ENCODE measurements at places on chromosomes 4 and X.

DNA sequence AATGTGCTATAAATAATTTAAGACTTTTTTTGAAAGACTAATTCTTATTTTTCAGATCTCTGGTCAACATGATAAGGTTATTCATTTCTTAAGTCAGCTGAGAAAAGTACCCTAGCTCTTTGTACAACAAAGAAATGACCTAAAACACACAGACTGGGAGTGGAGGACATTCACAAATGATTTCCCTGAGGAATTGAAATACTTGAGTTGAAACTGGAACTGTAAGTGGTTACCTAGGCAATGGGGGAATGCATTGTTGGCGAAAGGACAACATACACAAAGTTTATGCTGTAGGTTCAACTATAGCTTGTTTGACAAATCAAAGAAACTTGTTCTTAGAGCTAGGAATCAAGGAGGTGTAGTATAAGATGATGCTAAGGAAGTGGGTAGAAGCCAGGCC lies 915.5 kb downstream of the FAT4 start:
- no peak for DNase-seq

- no peak for DNase-seq
Observed at GRCh38 chr4:135408109-135408508, 1206.5 kb upstream of the PABPC4L start.

DNA sequence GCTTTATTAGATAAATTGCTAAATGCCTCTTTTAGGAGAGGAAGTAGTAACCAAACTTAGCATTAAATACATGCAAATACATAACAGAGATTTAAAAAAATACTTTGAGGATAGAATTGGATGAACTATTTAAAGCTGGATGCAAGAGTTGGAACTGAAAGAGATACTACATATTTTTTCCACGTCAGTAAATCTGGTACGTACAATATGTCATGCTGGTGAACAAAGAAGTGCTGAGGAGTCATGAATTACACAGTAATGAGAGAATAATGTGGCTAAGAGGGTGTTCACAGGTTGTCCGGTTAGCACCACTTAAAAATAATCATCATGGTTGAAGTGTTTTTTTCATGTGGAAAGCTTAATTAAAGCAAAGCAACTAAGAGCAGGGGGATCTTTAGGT lies 184.1 kb upstream of the FRMPD4 start:
- DNase-seq, result no peak

DNA sequence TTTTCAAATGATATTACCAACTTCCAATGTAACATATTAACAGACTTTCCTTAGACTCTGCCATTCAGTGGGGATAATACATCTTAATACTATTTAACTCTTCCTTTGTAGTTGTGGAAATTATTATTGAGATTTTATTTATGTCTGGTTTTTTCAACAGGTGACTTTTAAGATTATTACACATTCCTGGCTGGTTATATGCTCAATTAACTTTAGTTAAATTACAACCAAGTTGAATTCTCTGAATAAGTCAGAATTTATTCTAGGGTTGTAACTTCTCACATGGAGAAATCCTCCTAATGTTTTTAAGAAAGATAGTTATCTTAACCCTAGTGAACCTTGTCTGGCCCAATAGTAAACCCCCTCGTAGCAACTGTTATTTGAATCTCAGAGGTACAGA lies 107.3 kb downstream of the SLC10A6 start:
- no peak for DNase-seq

GRCh38 chrX:72030431-72030830 lies 101.3 kb downstream of the RTL5 start:
- DNase-seq, result no peak

- no peak for DNase-seq
Observed at GRCh38 chrX:38183596-38183995, 37.1 kb downstream of the SRPX start.

GRCh38 chrX:128973033-128973432 lies 550.3 kb downstream of the SMARCA1 start:
- no peak for DNase-seq

DNA sequence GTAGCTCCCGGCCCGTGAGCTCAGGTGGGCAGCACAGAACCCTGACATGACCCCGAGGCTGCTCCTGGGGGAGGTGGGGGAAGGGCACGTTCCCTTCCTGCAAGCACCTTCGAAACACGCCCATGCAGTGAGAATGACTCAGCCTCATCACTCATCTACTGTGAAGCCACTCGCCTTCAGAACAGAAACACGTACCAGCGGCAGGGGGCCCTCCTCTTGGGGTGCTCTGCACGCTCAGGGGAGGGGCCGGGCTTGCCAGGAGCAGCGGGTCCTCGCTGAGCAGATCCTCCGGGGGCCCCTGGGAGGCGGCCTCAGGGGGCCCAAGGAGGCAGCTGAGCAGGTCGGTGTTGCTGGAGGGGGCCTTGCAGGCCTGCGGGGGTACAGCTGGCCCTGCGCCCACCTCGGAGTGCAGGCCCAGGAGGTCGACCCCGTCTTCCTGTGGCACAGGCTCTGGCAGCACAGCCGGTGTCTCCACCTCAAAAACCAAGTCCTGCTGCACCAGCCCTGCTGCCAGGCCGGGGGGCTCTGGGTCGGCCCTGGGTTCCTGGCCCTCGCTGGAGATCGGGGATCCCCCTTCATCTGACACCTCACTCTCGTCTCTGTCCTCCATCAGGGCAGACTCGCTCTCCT lies 40.9 kb upstream of the CPLX1 start:
- DNase-seq, result no peak

DNA sequence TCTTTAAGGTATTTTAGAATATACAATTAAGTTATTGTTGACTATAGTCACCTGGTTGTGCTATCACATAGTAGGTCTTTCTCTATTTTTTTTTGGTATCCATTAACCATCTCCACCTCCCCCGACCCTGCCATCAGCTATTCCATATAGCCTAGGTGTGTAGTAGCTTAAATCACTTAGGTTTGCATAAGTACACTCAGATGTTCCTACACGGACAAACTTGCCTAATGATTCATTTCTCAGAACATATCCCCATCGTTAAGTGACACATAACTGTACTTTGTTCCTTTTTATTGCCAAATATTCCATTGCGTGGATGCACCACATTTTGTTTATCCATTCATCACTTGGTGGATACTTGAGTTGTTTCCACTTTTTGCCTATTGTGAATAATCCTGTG lies 67.9 kb downstream of the SLAIN2 start:
- DNase-seq, result no peak

DNA sequence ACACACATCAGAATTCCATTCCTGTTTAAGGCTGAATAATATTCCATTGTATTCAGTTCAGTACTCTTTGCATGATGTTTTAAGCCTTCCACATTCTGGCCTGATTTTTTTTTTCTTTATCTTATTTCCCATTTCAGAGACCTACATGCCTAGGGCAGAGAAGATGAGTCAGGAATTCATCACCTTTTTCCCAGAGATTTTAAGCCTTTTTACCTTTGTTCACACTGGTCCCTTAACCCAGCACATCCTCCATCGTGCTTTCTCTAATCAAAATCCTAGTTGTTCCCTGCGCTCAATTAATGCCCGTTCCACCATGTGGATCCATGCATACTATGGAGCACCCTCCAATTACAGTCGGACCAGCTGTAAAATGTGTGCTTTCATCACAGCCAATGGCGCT lies 245.1 kb downstream of the DHX15 start:
- no peak for DNase-seq

GRCh38 chr4:112421911-112422310 lies 94.1 kb downstream of the NEUROG2 start:
- DNase-seq, result no peak

GRCh38 chrX:9352694-9353411 lies 112.0 kb upstream of the TBL1X start:
- DNase-seq, result no peak

- DNase-seq, result no peak
Observed at GRCh38 chrX:14300376-14300775, 229.0 kb upstream of the GLRA2 start.

- DNase-seq, result no peak
Observed at GRCh38 chr4:151841107-151841506, 80.3 kb upstream of the GATB start.

DNA sequence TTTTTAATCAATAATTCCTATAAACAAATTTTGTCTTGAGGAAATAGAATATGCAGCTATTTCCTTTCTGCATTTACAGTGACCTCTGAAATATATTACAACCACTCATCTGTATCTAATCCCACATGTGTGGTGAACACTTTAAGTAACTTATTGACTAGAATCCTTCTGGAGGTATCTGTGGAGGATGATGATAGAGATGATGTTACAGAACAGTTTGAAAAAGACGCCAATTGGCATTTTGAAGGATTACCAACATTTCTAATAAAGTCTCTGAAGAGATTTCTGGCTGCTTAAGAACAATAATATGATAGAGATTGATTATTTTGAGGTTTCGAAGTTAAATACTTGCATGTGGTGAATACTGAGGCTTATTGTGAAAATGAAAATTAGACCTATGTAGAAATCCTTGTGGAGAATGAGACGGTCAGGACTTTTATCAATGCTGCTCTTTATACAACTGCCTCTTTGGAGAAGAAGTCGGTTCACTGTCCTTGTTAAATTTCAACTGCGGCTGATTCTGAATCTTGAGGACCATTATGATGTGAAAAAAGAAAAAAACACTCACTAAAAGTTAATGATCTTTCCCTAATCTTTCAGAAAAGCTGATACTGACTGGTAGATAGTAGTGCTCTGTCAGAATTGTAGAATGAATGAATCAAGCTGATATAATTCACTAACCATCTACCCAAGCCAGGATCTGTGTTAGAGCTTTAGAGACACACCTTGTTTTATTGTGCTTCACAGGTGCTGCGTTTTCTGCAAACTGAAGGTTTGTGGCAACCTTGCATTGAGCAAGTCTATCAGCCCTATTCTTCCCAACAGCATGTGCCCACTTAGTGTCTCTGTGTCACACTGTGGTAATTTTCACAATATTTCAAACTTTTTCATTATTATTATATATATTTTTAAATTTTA lies 204.7 kb downstream of the SPRY1 start:
- DNase-seq, result no peak

DNA sequence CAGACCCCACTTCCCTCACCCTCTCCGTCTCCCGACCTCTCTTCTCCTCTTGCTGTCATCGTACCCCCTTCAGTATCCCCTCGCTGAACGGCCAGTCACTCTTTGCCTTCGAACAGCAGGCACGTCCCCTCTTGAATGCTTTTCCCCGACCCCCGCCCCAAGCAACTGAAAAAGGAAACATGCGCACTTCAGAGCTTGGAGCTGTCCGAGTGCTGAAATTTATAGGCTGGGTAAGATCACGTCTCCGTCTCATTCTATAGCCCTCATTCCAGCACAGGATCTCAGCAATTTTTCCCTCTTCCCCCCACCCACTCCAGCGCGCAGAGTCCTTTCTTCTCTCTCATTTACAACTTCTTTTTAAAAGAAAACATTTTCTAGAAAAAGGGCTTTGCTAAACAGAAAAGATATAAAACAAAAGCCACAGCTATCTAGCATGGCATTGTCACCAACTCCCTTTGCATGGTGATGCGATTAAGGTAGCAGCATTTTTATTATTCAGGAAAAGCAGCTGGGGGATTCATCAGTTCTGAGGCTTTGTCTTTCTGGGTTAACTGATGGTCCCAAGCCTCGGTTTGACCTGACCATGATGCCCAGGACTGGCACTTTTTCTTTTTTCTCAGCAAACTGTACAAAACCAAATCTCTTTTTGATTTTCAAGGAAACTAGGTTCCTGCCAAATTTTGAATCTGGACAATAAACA lies at the start of gene GLRA2:
Gene GLRA2, plus strand, starts transcription at position 247 of the 700 bp plus-strand sequence. CDS start 522 bp downstream, outside the sequence.
- no peak for DNase-seq

DNA sequence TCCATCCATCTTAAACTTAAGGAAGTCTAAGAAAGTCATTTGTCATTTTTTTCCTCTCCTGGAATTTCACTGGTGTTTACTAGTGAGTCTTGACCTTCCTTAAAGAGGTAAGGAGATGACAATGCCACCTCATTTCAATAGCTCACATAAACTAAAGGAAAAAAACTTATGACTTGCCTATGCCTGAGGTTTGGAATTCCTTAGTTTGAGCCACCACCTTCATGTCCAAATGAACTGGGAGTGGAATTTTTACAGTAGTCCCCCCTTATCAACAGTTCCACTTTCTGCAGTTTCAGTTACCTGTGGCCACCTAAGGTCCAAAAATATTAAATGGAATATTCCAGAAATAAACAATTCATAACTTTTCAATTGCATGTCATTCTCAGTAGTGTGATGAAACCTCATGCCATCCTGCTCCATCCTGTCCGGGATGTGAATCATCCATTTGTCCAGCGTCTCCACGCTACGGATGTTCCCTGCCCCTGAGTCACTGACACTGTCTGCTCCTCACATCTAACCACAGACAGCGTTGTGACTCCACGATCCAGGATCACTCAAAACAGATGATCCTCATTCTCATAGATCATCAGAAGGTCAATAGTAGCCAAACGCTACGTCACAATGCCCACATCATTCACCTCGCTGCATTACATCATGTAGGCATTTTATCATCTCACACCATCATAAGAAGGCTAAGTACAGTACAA lies 177.4 kb downstream of the SH3KBP1 start:
- DNase-seq, result no peak

DNA sequence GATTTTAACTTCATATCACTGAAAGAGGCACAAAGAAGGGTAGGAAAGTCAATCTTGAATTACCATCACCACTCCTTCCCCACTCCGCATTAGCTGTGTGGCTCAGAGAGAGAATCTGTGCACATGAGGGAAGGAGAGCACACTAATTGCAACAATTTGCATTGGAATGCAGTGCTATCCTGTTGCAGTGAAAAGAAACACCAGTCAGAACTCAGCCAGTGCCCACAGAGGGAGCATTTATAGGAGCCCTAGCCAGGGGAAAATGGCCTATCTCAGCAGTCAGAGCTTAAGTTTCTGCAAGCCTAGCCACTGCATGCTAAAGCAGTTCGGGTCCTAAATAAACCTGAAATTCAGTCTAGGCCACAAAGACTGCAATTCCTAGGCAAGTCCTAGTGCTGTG lies 159.4 kb upstream of the AR start:
- no peak for DNase-seq

DNA sequence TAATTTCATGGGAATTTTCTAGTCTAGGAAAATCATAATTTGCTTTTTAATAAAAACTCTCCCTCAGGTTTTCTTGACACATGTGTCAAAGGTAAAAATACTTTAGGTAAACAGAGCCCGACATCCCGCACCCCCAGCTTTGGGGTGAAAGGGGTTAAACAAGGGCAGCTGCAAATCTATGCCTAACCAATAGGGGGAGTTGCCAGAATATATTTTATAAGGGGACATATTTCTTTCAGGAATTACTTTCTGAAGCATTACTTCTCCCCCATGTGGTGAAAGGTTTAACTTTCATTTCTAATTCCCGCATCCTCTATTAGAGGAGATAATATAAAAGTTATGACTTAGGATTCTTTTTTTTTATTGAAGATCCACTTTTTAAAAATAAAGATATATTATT lies 53.9 kb upstream of the HEPH start:
- no peak for DNase-seq

GRCh38 chr4:189988877-189989431 lies 38.1 kb downstream of the FRG2 start:
- no peak for DNase-seq

DNA sequence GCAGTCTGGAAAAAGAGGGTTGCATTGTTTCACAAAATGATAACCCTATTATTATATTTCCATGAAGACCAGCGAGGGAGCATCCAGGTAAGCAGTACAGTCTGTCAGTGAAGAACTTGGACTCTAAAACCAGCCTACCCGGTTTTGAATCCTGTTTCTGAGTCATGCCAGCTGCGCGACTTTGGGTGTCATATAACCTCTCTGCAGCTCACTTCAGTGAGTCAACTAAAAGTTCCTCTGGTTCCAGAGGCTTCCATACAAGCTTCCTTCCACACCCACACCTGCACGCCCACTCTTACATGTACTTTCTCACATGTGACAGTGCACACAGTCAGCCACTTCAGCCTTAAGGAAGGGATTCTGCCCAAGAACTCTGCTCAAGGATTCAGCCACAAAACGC lies 49.8 kb upstream of the PRPS2 start:
- no peak for DNase-seq

GRCh38 chr4:4419896-4420295 lies 33.0 kb downstream of the NSG1 start:
- DNase-seq, result no peak
